Esophagus mucosa (tissue), 1 donor: ENCODE measurements at places on chromosomes 13 and 19. TPM values are rescaled to one million over a fixed set of nuclear protein-coding genes. Genes with fewer than 3 reads are reported as not detected.

Gene ZNF835
- total RNA-seq = 0.04 TPM

Gene LSM14A
- total RNA-seq = 74.8 TPM

Gene ATP8B3
- total RNA-seq = 1.8 TPM

Gene MYPOP
- 3.7 TPM for total RNA-seq

Gene DCT
- total RNA-seq = not detected

Gene TNNT1
- 9.4 TPM for total RNA-seq

DNA sequence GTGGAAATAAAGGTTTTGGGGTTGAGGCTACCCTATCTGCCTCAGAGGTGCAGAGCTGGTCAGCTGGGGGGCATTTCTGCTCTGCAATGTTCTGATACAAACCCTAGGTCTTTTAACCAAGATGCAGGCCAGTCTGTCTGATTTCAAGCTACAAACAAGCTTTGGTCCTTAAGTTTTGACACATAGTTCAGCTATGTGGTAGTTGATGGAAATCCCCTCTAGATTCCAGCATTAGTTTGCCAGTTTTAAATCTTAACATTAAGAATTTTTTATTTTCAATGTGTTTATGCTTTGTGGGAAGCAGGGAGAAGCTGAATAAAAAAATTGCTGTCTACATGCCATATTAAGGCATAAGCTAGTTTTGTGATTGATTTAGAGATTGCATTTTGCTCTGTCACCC, 225.7 kb downstream of the LMO7 start:
- ATAC-seq = no peak

GRCh38 chr13:108929532-108930206, 300.3 kb downstream of the MYO16 start:
- no peak for ATAC-seq

- peak; percentile 22 for ATAC-seq
Measured at GRCh38 chr13:31846961-31847752, 107.8 kb downstream of the RXFP2 start.
